ENCODE measurements at places on chromosomes 12 and 14.

DNA sequence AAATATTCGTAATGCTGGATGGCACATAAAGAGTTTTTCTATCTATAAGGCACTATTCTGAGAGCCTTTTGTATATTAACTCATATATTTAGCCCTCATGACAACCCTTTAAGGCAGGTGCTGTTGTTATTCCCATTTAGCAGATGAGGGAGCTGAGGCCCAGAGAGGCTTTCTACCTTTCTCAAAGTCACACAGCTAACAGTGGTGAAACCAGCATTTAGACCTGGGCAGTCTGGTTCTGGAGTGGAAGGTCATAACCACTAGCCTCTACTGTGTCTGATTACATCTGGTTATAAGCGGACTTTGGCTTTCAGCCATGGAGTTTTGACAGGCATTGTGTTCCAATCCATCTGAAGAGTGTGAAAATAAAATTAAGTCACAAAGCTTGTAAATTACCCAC is 41.2 kb upstream of the HDAC7 start:
- DNase-seq, result no peak

DNA sequence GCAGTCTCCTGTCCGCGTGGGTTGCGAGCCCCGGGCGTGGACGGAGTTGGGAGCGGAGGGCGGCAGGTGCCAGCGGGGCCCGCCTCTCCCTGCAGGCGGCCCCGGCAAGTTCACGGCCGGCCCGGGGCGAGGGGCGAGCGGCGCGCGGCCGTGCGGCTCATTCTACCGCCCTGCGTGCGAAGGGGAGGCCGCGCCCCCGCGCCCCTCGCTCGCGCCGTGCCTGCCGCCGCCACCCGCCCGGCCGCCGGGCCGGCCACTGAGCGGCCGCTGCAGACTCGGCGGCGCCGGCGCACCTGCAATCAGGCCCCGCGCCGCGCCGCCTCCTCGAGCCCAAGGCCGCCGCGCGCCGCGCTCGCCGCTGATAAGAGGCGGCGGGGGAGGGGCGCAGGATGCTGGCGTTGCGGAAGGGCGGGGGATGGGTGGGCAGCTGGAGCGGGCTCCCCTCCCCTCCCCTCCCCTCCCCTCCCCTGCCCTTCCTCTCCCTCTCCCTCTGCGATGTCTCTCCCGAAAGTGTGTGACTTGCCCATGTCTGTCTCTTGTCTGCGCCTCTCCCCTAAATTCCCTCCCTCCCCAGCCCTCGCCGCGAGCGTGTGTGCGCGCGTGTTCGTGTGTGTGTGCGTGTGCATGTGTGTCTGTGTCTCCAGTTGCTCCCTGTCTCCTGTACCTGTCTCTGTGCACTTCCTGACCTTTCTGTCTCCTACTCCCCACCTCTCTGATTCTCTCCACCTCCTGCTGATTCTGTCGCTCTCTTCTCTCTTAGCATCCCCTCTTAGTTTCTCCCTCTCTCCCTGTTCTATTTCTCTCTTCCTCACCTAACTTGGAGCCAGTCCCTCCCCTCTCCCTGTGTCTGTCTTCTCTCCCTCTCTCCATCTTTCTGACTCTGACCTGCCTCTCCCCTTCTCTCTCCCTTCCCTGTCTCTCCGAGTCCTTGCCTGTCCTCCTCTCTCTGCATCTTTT is 768.1 kb upstream of the TBX3 start:
- no peak for DNase-seq

DNA sequence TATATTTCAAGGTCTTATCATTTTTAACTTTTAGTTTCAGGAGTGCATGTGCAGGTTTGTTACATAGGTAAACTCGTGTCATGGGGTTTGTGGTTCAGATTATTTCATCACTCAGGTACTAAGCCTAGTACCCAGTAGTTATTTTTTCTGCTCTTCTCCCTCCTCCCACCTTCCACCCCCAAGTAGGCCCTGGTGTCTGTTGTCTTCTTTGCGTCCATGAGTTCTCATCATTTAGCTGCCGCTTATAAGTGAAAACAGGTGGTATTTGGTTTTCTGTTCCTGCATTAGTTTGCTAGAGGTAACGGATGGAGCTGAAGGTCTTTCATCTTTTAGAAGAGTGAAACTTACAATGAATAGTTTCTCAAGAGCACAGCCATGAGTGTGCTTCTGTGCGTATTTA is 24.4 kb downstream of the PIWIL1 start:
- no peak for DNase-seq

DNA sequence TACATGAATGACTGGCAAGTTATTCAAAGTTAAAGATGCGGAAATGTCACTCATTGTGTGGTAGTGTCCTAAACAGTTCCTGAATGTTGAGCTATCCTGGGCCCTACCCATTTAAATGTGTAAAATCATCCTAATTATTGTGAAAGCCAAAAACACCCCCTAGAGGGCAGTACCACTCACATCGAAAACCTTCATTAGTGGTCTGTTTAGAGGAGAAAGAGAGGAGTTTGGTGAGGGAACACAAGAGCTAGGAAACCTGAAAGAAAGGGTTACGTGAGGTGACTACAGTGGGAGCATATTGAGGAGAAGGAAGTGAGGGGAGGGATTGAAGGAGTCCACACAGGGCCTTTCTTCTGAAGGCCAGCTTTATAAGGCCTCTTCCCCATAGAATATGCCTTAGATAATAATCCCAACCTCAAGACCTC is 2.5 kb upstream of the TEP1 start:
- DNase-seq, result no peak

DNA sequence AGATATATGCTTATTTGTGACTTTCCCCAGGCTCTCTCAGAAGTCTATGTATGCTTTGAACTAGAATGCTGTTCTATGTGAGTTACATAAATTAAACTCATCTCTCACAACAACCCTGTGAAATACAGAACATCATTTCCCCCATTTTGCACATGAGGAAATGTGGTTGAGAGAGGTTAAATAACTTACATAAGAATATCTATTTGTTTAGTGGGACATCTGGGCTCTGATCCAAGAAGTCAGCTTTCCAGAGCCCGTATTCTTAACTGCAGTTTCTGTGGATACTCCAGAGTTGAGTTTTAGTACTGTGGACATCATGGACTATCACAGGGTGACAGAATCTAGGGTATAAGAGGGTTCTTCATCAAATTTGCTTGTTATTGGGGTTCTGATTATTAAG is 242.5 kb upstream of the ARHGAP5 start:
- no peak for DNase-seq

DNA sequence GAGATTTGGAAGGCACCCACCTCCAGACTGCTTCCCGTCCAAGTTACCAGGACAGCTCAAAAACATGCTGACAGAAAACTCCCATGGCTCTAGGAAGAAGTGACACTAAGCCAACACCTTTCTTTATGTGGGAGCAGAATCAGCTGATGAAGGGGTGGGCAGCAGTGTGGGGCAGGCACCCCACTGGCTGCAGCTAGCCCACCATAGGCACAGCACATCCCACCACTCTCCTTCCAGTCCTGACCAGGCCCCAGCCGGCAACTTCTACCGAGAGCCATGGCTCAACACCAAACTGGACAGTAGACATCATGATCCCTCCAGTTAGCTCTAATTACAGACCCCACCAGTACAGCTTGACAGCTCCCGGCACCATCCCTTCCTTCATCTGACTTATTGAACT is 45.0 kb downstream of the SH2B3 start:
- peak; percentile 45 for DNase-seq

- no peak for DNase-seq
Observed at GRCh38 chr12:105240228-105240627, 4.3 kb upstream of the APPL2 start.

GRCh38 chr12:27434673-27435565 is 11.6 kb upstream of the SMCO2 start:
- no peak for DNase-seq
